Pancreas (tissue), 10 donors: ENCODE measurements at places on chromosomes 6 and 20. TPM values are rescaled to one million over a fixed set of nuclear protein-coding genes. Genes with fewer than 3 reads are reported as not detected.

Gene MYLK4
- 0.37 TPM for total RNA-seq

DNA sequence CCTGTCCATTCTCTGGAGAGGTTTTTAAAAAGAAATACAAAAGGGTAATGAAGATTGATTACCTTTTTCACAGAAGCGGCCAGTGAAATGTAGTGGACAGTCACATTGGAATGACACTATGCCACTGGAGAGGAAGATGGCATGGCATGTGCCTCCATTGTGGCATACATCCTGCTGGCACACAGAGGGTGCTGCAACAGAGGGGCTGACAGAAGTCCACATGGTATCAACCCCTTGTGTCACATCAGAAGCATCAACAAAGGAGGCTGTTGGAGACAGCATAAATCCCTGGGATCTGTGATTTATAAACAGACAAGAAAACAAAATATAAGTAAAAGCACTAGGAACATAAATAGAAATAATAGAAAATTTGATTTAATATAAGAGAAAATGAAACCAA is 594.9 kb downstream of the PHF3 start:
- no peak for DNase-seq
- no peaks in the 10 kb centered on the region for H3K36me3 ChIP-seq
- H3K4me1 ChIP-seq: no peaks in the 10 kb centered on the region
- H3K4me3 ChIP-seq: no peak overlapping the region
- no peak overlapping the region for H3K27ac ChIP-seq
- H3K27me3 ChIP-seq: no peaks in the 10 kb centered on the region

- H3K27ac ChIP-seq: no peak overlapping the region
- no peak for DNase-seq
- H3K36me3 ChIP-seq: no peaks in the 10 kb centered on the region
- no peak overlapping the region for H3K4me3 ChIP-seq
Measured at GRCh38 chr6:7914311-7914710, 3.7 kb upstream of the TXNDC5 start.

Gene CITED2
- 44.5 TPM for total RNA-seq
